ENCODE measurements at places on chromosomes 12 and 14.

GRCh38 chr12:117140397-117141096 lies 41.3 kb upstream of the TESC start:
- DNase-seq, result no peak

DNA sequence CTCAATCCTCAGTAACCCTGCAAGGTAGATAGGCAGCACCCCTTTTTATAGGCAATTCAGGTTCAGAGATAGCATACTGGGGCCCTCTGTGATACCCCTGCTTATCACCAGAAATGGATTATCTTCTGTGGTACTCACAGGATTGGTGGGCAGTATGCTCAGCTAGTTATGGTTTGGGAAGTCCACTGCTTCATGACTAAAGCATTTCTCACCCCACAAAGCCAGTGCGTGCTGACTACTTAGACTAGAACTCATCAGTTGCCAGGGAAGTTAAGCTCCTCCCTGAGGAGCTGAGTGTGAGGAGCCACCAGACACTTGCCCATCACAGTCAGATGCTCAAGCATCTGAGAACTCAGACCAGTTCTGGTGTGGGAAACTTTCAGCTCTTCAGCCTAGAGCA lies 76.3 kb downstream of the SCAF11 start:
- DNase-seq, result no peak

DNA sequence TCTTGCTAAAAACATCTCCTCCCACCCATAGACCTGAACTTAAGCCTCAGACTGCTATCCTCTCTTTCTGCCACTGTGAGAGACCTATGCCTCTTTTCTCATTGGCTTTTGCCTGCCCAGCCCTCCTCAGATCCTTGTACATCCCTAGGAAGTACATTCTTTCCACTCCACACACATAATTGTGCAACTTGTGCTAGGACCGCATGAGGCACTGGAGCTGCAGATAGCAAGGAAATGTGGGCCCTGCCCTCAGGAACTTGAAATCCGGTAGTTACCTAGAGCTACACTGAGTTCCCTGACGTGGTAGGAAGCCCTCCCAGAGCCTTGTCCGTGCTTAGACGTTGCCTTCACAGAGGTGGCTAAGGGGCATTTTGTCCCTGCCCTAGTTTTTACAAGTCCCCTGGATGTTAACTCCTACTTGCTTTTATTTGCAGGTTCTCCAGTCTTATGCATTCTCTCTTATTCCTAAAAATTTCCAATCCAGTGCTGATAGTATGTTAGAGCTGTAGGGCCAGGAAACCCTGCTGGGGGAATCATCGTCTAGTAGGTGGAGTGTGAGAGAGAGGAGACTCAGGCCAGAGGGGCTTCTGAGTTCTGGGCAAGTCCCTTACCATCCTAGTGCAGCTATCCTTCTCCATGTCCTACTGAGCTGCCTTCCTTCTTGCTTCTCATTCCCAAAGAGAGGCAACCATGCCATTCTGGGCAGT lies 41.3 kb downstream of the NTF3 start:
- DNase-seq, result no peak

DNA sequence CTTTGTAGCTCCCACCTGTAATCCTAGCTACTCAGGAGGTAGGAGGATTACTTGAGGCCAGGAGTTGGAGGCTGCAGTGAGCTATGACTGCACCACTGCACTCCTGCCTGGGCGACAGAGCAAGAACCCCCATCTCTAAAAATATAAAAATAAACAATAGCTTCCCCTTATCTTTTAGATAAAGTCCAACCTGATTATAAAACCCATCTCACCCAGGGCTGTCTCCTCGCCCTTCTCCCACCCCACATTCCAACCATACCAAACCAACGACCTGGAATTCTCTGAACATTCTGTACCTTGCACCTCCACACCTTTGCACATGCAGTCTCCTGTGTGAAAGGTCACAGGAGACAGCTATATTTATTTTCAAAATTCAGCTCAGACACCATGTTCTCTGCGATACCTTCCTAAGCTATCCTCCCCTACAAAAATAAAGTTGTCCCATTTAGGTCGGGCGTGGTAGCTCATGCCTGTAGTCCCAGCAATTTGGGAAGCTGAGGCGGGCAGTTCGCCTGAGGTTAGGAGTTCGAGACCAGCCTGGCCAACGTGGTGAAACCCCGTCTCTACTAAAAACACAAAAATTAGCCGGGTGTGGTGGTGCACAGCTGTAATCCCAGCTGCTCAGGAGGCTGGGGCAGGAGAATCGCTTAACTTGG lies 7.7 kb downstream of the SLC7A7 start:
- no peak for DNase-seq

DNA sequence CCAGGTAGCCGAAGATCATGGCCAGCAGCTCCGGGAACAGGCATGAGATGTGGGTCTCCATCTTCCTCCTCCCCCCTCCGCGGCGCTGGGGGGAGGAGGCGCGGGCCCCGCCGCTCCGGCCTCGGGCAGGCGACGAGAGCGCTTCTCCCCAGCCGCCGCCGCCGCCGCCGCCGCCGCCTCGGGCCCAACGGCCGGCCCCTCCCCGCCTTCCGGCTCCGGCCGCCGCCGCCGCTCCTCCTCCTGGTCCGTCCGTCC lies 448 bp downstream of the FBXL14 start:
- DNase-seq, result no peak

GRCh38 chr12:18837505-18837904 lies 99.6 kb downstream of the CAPZA3 start:
- DNase-seq, result no peak

DNA sequence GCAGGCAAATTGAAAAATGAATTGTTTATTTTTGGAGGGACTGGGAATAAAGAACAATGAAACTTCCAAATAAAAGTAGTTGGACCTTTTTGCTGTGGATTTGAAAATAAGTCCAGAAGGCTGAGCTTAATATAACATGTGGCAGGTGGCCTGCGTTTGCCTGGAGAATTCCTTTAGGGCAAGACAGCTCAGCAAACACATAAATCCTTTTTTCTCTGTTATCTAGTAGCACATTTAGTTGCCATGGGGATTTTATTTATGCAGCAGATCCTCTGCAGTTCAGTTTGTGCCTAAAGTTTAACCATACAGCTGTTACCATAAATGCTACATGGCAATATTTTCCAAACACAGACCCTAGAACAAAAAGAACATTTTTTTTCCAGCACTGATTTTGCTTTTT lies 180.0 kb downstream of the NPAS3 start:
- DNase-seq, result no peak

GRCh38 chr12:14880890-14881453 lies 4.7 kb downstream of the MGP start:
- DNase-seq, result no peak

DNA sequence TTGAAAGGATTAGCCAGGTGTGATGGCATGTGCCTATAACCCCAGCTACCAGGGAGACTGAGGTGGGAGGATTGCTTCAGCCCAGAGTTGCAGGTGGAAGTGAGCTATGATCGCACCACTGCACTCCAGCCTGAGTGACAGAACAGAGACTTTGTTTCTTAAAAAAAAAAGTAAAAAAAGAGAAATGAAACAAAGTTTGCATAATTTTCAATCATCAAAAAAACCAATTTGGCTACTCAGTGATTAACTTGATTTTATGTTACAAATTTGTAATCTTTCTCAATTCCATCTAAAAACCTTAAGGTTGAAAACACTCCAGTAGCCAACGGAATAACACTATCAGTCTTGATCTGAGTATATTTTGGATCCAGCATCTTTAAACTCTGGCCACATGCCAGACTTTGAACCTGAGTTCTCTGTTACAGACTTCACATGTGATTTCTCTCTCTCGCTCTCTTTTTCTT lies 12.6 kb upstream of the DENND5B start:
- DNase-seq, result no peak

GRCh38 chr12:115934046-115934445 lies 343.4 kb downstream of the MED13L start:
- DNase-seq, result no peak

- DNase-seq, result no peak
Observed at GRCh38 chr12:80268924-80269749, 169.8 kb downstream of the OTOGL start.

GRCh38 chr12:40171501-40171900 lies 53.3 kb upstream of the LRRK2 start:
- no peak for DNase-seq

DNA sequence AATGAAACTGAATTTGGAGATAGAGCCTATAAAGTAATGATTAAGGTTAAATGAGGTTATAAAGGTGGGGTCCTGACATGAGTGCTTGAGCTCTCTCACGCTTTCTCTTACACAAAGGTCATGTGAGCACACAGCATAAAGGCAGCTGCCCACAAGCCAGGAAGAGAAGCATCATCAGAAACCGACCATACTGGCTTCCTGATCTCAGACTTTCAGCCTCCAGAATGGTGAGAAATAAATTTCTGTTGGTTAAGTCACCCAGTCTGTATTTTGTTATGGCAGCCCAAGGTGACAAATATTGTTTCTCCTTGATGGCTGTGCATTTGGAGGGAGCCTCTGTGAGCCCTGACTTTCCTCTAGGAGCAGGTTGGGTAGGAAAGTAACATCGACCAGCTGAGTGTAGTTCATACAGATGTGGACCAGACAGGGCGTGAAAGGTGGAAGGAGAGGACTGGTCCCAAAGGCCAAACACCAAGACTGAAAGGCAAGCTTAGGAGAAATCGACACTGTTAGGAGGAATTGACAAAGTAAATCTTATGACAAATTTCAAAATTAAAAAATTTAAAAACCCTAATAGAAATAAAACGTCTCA lies 97.6 kb upstream of the SLC38A2 start:
- peak; percentile 56 for DNase-seq

DNA sequence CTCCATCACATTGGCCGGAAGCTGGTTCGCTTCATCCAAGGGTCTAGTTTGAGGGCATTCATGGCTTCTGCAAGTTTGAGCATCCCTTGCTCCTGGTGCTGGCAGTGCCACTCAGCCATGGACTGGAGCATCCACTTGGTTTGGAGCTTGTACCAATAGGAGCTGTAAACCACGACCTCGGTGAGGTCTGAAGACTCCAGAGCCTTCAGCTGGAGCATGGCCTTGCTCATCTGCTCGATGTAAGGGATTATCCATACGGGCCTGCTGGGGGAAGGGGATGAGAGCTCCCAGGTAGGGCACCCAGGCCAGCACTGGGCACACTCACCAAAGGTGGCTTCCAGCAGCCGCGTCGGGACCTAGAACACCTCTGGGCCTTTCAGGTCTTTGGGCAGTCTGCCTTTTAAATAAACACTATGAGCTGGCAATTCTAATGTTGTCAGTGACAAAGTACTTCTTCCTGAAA lies 13.5 kb downstream of the FOS start:
- DNase-seq, result no peak

DNA sequence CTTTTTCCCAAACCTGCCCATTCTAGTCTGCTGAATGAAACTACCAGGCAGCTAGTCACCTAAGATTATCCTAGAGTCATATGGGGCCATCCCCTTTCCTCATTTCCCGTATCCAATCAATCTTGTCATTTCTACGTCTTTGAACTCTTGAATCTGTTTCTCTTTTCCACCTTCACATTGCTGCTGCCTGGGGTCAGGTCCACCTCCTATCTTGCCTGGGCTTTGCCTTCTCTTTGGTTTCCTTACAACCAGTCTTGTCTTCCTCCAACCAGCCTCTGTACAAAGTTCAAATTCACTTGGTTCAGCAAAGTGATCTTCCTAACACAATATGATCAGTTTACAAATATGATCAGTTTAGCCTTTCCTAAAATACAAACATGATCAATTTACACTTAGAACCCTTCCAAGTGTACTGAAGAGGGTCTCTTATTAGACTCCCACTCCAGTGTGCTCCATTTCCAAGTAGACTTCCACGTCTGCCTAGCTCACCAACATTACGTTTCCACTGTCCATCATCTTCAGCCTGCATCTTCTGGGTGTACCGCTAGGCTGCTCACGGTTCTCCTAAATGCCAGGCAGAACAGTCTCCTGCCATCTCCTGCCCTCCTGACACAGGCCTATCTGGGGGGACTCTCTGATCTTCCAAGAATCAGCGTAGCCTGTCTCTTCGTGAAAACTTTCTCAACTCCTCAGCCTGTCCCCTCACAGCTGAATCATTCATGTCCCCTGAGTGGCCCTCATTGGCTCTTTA lies 4.1 kb upstream of the ACVR1B start:
- DNase-seq, result no peak

DNA sequence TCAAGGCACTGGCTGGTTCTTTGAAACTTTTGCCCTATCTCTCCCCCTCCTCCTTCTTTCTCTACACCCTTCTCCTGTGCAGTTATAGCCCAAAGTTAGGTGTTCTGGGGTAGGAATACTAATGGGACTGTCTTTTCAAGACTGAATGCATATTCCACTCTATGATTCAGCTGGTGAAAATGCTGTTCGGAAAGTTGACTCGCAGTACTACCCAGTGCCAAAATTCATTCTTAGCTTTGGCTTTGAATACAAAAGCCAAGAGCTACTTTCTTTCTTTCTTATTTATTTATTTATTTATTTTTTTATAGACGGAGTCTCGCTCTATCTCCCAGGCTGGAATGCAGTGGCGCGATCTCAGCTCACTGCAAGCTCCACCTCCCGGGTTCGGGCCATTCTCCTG lies 249.2 kb downstream of the ETNK1 start:
- DNase-seq, result no peak

- peak; percentile 53 for DNase-seq
Observed at GRCh38 chr12:6039894-6040601, 84.4 kb downstream of the VWF start.

DNA sequence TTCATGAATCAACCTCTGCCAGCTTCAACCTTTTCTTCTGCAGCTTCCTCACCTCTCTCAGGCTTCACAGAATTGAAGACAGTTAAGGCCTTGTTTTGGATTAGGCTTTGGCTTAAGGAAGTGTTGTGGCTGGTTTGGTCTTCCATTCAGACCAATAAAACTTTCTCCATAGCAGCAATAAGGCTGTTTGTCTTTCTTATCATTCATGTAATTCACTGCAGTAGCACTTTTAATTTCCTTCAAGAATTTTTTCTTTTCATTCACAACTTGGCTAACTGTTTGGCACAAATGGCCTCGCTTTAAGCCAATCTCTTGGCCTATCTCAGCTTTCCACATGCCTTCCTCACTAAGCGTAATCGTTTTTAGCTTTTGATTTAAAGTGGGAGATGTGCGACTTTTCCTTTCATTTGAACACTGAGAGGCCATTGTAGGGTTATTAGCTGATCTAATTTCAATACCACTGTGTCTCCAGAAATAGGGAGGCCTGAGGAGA lies 229.5 kb downstream of the IPO8 start:
- no peak for DNase-seq
